ENCODE measurements at places on chromosomes 11 and 22.

GRCh38 chr11:3623121-3623520, 18.7 kb downstream of the ART5 start:
- no peak for DNase-seq

GRCh38 chr11:33520112-33520511, 180.5 kb downstream of the C11orf91 start:
- no peak for DNase-seq

DNA sequence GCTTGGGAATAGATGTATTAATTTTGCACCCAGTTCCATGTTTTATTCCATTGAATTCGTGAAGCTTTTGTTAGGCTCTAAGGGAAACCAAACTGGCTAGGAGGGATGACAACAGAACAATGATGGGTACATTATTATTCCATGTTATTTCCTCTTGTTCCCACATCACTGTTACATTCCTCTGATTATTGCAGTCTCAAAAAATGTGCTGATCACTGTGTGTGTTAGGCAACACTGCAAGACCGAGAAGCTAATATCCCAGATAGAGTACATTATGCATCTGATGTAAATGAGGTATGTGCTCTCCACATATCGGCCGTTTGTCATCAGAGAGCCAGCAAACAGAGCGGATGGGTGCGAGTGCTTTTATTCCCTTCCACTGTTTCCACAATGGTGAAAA, 327.9 kb downstream of the SOX6 start:
- DNase-seq, result peak; percentile 54

- no peak for DNase-seq
Measured at GRCh38 chr11:79344753-79345294, 96.0 kb downstream of the TENM4 start.

GRCh38 chr22:40310081-40310767, 36.1 kb upstream of the ADSL start:
- DNase-seq, result peak; percentile 90

- no peak for DNase-seq
Measured at GRCh38 chr11:9146477-9146876, 55.1 kb upstream of the SCUBE2 start.

DNA sequence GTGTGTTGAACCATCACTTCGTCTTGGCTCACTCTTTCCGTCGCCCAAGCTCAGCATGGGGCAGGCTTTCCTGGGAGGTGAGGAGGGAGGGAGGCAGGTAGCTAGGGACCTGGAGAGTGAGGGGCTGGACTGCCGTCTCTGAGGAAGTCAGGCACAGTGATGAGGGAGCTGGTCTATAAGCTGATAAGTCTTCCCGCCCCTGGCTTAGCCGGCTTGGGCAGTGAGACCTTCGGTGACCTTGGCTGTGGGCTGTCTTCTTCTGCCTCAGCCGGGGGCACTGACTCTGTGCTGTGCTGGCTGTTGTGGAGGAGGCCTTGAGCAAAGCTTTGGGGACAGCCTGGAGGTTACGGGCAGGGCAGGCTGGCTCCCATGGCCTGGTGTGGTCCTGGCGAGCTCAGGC, 18.7 kb downstream of the GNAZ start:
- DNase-seq, result no peak

- no peak for DNase-seq
Measured at GRCh38 chr11:67432655-67433349, 4.5 kb downstream of the RPS6KB2 start.
